ENCODE measurements at places on chromosomes 7 and 10.

- no peak for DNase-seq
Observed at GRCh38 chr7:5752663-5753062, 28.8 kb downstream of the RNF216 start.

- DNase-seq, result no peak
Observed at GRCh38 chr10:15373199-15373598, 2.1 kb upstream of the FAM171A1 start.

GRCh38 chr10:15370212-15370855 is 755 bp downstream of the FAM171A1 start:
- no peak for DNase-seq

DNA sequence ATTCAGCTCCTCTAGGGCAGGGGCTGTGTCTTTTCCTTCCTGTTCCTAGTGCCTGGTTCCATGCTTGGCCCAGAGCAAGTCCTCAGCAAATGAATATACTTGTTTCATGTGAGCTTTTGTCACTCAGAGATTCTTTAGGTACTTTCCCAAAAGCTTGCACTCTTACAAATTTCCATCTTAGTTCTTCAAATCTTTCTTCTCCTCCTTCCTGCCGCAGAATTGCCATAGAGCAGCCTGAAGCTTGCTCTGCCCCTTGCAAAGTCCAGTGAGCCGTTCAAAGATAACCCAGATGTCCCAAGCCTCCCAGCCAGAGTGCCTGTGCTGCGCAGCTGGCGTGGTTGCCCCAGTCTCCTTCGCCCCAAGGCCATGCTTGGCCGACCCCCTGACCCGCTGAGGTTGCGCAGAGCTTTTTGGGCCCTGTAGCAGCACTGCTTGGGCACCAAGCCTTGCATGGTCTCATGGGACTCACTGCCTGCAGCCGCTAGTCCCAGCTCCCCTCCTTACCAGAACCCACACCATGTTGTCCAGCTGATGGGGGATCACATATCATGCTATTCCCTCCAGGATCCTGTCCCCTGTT is 20.7 kb downstream of the CHST3 start:
- no peak for DNase-seq

DNA sequence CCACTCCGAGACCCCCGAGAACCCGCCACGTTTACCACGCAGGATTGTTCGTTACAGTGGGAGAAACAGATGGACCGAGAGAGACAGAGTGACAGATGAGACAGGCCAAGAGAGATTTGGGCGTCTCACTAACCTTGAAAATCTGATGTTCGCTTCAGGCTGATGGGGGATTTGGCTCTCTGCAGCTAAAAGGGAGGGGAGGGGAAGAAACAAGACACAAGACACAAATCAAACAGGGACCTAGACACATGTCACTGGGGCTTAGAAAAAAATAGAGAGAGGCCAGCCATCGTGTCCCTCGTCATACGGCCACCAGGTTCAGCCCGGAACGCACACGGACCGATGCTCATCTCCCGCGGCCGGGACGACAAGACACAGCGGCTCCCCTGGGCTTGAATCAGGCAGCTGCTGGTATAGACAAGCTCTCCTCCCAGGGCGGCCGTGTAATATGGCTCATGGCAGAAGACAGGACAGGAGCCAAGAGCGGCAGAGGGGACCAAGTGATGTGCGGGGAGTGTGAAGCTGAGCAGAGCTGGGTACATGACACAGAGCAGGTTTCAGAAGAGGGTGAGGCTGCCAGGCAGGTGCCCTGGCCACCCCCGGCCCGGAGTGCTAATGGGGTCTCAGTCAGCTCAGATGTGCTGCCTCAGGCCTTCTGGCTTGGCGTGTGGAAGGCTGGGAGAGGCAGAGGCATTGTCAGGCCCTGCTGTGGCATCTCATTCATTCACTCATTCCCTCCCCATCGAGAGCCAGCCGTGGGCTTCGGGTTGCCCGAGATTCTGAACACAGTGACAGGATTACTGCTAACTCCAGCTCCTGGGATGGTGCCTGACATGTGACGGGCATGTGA is 88.5 kb upstream of the GNA12 start:
- DNase-seq, result no peak

- no peak for DNase-seq
Observed at GRCh38 chr7:4996696-4997222, 37.8 kb upstream of the MMD2 start.

- DNase-seq, result no peak
Observed at GRCh38 chr7:38274486-38274885, 1.1 kb upstream of the TARP start.

DNA sequence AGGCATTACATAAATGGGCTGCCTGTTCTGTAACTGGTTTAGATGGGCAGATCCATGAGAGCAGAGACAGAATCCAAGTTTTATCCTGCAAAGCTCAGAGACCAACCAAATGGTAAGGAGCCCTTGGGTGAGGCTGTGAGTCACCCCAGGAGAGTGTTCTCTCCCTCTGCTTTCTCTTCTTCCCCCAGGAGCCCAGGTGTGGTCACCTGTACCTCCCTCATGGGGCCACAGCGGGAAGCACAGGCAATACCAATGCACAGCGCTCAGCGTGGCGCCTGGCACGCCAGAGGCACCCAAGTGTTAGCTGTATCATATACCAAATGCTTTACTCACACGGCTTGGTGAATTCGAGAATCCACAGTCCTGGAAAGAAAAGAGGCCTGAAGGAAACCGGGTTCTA is 39.4 kb downstream of the CTBP2 start:
- DNase-seq, result no peak

DNA sequence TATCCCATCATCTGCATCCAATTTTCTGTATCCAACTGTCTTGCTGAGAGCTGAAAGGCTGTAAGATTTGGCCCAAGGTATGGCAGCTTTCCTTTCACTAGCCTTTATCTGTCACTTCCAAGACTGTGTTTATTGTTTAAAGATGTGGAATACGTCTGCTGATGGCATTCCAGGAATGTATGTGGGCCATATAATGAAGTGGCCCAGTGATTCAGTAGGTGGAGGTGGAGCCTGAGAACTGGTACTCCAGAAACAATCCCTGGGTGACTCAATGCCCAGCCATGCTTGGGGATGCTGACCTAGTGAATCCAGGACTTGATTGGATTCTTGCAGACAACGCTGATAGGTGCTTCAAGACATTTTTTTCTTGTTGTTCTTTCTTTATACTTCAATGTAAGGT is 13.5 kb downstream of the NEUROD6 start:
- no peak for DNase-seq
